ENCODE measurements at places on chromosomes 12 and 14.

DNA sequence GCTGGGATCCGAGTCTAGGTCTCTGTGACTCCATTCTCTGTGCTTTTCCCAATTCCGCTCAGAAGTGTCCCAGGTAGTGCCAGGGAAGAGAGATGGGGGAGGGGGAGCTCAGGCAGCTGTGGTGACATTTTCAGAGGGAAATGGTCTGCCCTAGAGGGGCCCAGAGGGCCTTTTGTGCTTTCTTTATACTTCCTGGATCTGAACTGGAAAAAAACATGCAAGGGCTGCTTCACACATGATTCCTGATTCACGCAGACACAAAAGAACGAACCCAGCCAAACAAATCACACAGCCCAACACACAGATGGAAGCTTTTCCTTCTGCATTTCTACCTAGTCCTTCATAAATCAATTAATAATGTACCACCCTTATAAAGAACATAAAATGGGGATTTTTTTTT is 26.5 kb downstream of the GPR68 start:
- DNase-seq: no peak

DNA sequence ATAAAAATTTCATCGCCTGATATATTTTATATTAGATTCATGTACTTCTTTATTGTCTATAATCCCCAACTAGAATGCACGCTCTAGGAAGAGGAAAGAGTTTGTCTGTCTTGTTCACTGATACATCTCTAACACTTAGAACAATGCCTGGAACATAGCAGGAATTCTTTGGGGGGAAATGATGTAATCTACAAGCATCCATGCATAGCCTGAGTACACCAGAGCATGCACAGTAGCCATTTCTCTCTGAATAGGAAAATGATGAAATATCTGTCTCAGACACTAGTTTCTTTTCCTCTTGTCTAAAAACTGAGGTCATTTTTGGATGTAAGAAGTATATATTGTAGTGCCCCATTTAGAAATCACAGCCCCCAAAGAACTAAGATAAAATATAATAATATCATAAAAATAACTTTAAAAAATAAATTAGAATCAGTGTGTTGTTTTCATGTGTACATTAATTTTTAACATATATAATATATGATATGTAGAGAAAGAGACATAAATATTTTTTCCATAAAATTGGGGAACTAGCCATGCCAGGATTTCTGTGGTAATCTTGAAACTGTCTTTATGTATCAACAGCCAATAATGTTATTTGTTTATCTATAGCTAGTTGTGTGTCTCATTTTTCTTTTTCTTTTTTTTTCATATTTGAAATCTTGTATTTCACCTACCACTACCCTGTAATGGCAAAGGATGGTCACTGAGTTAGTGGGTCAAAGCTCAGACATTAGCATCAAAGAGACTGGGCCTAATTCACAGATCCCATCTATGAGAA is 155.6 kb upstream of the TMCC3 start:
- DNase-seq: no peak

DNA sequence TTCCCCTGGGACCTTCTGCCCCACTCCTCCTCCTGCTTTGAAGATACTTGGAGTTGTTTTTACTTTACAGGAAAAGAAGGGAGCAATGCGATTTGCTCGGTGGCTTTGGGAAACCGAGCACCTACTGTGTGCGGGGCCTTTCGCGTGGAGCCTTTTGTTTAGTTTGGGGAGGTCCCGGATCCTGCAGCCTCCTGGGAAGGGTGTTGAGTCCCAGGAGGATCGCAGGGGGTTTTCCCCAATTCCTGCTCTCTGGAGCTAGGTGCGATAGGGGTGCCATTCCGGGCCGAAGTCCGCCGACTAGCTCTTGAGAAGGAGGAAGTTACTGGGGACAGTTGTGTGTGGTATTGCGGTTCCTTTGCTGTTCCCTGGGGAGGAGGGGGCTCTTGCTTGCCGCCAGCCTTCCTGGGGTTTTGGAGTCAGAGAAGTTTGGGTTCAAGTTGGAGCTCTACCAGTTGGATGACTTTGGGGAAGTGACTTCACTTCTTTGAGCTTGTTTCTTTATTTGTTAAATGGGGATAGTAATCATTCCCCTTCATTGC is 1.1 kb downstream of the BRI3BP start:
- no peak for DNase-seq

GRCh38 chr14:52553671-52554575 is 1.3 kb downstream of the GPR137C start:
- DNase-seq: peak; percentile 85

DNA sequence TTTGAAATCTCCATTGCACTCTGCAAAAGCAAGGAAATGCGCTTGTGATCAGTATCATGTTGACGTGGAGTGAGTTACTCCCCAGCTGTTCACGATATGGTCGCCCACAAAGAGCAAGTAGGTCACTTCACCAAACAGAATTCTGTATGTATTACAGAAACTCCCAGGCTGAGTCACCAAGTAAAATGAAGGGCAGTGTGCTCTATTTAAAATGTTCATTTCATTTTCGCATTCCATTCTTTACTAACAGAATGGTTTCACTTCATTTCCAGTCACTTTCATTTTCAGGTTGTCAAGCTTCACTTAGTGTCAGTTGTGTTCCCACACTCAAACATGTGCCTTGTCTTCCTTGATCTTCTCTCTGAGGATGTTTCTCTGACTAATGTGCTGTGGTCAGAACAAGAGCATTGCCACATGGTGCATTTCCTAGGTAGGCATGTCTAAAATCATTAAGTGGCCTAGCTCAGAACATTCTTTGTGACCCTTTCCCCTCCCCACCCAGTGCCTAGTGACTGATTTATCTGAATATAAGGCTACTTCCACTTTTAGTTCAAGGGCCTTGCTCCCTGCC is 391.2 kb downstream of the RAD51B start:
- DNase-seq: peak; percentile 7

- no peak for DNase-seq
These were observed 17.4 kb downstream of the HAL start for GRCh38 chr12:95978774-95979173.

- no peak for DNase-seq
These were observed 3.0 kb downstream of the ADGRD1 start for GRCh38 chr12:130956456-130957303.

DNA sequence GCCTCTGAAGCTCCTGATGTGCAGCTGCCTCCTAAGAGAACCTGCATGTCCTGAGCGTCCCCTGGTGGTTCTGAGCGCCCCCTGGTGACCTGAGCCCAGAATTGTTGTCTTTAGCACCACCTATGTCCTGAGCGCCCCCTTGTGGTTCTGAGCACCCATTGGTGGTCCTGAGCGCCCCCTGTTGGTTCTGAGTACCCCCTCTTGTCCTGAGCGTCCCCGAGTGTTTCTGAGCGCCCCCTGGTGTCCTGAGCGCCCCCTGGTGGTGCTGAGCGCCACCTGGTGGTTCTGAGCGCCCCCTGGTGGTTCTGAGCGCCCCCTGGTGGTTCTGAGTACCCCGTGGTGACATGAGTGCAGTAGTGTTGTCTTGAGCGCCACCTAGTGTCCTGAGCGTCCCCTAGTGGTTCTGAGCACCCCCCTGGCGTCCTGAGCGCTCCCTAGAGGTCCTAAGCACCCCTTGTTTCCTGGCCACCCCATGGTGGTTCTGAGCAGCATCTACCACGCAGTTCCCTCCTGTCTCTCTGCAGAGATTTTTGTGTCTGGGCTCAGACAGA is 782.5 kb downstream of the TMEM121 start:
- DNase-seq: peak; percentile 69

GRCh38 chr12:11780521-11781101 is 131.1 kb downstream of the ETV6 start:
- no peak for DNase-seq

DNA sequence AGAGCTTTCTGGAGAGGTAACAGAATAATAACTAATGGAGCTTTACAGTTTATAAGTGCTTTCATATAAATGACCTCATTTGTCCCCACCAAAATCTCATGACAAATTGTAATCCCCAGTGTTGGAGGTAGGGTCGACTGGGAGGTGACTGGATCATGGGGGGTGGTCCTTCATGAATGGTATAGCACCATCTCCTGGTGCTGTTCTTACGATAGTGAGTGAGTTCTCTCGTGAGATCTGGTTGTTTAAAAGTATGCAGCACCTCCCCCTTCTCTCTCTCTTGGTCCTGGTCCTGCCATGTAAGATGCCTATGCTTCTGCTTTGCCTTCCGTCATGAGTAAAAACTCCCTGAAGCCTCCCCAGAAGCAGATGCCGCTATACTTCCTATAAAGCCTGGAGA is 423.3 kb upstream of the GARIN6 start:
- DNase-seq: no peak

DNA sequence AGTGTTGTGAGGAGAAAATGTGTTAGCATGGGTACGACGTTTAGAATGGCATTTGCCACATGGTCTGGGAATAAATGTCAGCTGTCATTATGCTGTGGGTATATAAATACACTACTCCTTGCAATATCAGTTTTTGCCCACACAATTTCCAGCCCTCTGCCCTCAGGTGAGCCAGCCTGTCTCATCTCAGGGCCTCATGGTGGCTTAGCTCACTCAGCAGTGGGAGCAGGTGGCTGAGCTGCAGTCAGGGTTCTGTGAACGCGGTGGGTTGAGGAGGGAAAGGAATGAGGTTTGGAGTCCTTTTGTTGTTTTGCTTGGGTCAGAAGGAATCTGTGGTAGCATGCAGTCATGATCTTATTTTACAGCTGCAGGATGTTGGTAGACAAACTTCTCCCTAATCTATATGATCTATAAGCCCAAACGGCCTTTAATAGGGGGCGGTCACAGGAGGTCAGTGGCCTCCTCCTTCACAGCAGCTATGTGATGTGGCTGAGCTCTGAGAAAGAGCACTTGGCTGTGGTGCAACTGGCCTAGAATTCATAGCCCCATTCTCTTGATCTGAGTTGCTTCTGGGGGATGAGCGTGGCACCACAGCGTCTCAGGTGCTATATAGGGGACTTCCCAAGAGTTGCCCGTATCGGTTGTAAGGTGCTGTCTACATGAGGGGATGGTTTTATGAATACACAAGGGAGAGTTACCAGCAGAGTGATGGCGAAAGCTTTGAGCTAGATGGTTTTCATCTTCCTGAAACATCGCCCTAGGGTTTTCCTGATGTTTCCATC is 27.8 kb upstream of the KCNA5 start:
- no peak for DNase-seq

DNA sequence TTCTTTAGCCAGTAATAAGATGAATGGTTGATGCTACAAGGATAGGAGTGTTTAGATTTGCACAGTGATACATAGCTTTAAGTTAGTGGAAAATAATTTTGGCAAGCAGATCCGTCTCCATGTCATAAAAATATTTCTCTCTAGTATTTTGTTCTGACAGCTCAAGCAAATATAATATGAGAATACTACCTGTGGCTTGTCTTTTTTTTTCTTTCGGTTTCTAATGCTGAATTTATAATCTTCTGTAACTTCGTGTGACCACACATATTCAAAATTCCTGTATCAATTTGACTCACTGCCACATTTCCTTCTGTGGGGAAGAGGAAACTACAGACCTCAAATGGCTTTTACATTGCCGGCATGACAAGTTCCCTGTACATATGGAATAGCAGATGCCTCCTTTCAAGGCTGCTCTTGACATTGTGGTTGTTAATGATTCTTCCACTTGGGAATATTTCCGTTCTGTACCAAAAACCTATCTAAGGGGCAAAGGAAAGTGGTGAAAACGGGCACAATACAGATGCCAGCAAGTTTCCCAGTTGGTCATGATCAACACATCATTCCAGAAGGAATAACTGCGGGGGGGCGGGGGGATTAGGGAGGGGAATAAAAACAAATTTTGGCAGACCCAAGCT is 103.6 kb upstream of the CCDC91 start:
- DNase-seq: no peak

DNA sequence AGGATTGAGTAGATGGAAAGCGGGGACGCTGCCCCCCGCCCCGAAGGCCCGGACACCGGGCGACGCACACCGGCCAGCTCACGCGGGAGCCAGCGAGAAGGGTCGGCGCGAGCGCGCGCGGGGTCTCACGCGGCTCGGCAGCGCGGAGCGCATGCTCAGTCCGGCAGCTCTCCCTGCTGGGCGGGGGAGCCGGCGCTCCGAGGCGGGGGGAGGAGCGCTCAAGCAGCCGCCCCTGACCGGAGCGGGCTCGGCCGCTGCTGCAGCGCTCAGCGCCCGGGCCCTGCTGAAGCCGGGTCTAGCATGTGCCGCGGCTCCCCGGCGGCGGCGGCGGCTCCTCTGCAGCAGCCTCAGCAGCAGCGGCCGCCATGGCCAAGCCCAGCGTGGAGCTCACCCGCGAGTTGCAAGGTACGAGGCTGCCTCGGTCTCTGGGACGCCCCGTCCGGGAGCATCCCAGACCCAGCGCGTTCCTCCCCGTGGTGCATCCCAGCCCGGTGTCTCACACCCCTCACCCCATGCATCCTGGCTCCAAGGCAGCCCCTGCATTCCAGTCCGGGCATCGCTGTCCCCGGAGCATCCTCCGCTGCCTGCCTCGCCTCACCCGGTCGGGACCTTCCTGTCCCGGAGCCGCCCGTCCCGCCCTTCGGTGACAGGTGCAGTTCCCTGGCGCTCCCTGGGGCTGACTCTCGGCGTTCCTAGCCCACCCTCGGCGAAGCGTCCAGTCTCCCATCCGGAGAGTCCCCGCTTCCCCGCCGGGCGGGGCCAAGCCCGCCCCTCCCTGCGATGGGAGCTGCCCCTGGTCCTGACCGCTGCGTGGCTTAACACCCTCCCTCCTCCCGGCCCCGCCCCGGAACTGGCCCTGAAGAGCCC is at the start of gene CARMIL3:
CARMIL3 (plus strand) TSS at position 221 of the 867 bp plus-strand sequence; CDS start at position 366, 145 bp downstream.
- peak; percentile 50 for DNase-seq

- DNase-seq: no peak
These were observed 60.7 kb downstream of the MSRB3 start for GRCh38 chr12:65339161-65339560.

DNA sequence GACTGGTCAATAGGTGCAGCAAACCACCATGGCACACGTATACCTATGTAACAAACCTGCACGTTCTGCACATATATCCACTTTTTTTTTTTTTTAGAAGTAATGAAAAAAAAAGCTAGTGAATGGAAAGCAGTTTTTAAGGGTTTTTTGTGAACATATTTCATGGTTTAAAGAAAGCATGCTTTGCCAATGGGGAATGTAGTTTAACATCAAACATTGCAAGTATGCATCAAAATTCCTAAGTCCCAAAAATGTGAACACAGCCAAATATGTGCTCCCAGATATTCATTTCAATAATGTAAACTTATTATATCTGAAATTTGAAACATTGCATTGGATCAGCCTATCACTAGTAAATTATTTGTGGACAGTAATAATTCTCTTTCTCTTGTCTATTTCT is 710.4 kb upstream of the FLRT2 start:
- no peak for DNase-seq

DNA sequence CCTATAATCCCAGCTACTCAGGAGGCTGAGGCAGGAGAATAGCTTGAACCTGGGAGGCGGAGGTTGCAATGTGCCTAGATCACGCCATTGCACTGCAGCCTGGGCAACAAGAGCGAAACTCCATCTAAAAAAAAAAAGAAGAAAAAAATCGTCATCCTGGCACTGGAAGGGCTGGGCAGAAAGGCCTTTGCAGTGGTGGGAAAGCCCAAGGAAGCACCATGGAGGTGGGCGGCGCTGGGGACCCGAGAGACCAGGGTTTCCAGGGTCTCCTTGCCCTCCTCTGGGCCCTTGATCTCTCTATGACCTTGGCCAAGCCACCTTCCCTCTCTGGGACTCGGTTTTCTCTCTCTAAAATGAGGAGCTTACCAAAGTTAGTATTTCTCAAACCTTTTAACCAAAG is 65.4 kb downstream of the LGMN start:
- no peak for DNase-seq
